ENCODE measurements at places on chromosomes 5 and 9.

- DNase-seq, result no peak
These were observed 213.8 kb upstream of the ACTBL2 start for GRCh38 chr5:57696389-57696769.

DNA sequence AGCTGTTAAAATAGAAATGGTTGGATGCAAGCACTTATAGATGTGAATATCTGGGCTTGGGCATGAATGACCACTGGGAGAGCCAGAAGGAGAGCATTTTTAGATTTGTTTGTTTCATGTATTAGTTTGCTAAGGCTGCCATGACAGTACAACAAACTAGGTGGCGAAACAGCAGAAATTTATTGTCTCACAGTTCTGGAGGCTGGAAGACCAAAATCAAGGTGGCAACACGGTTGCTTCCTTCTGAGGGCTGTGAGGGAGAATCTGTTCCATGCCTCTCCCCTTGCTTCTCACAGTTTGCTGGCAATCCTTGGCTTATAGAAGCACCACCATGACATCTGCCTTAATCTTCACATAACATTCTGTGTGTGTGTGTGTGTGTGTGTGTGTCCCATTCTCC lies 20.2 kb upstream of the CDC23 start:
- DNase-seq, result no peak

GRCh38 chr9:106771608-106772007 lies 91.4 kb upstream of the ZNF462 start:
- no peak for DNase-seq

- no peak for DNase-seq
These were observed 1.1 kb downstream of the MVB12B start for GRCh38 chr9:126327714-126328185.

DNA sequence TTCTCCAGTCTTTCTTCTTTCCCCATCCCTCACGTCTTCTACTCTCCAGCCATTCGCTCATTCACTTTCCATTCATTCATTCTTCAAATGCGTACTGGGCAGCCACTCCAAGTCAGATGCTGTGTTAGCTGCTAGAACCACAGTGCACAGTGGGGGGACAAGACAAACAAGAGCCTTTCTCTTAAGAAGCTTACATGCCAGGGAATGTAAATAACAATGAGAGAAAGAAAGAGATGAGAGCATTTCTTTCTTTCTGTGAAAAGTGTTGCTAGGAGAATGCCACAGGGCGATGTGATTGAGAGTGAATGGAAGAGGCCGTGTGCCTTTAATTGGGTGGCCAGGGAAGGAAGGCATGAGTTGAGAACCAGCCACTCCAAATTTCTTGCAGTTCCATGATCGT lies 46.3 kb upstream of the SMIM23 start:
- no peak for DNase-seq

DNA sequence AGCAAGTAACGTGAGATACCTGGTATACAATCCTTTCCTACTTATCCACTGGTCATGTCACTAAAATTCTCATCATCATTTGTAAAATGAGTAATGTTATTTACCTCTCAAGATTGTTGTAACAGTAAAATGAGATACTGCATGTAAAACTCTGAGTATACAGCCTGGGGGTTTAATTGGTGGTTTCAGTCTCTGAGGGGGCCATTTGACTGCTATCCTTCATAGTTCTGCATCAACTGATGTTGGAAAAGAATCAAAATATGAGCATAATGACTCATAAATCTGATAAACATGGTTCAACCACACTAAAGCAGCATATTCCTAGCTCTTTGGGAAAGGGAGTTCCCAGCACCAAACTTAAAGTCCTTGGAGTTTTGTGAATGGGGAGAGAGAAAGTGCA lies 181.0 kb upstream of the GHR start:
- no peak for DNase-seq

DNA sequence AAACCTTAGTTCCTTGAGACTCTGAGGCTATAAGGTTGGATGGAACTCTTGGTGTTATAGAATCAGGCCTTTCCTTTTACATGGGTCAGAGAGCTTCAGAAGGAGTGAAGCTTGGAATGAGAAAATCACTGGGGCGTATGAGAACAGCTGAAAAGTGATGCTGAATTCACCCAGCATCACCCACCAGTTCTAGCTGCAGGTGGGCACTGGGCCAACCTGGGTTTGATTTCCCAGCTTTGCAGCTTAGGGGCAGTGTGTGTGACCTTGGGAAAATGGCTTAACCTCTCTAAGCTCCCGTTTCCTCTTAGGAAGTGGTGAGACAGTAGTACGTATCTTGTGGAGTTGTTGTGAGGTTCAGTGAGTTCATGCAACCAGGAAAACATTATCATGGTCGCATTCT lies 10.7 kb downstream of the PCDH12 start:
- no peak for DNase-seq

GRCh38 chr5:153447534-153447933 lies 42.9 kb upstream of the GRIA1 start:
- no peak for DNase-seq

GRCh38 chr9:97568461-97569275 lies 64.5 kb downstream of the TSTD2 start:
- no peak for DNase-seq

GRCh38 chr5:111075520-111075919 lies 4.0 kb downstream of the TSLP start:
- DNase-seq, result peak; percentile 44

DNA sequence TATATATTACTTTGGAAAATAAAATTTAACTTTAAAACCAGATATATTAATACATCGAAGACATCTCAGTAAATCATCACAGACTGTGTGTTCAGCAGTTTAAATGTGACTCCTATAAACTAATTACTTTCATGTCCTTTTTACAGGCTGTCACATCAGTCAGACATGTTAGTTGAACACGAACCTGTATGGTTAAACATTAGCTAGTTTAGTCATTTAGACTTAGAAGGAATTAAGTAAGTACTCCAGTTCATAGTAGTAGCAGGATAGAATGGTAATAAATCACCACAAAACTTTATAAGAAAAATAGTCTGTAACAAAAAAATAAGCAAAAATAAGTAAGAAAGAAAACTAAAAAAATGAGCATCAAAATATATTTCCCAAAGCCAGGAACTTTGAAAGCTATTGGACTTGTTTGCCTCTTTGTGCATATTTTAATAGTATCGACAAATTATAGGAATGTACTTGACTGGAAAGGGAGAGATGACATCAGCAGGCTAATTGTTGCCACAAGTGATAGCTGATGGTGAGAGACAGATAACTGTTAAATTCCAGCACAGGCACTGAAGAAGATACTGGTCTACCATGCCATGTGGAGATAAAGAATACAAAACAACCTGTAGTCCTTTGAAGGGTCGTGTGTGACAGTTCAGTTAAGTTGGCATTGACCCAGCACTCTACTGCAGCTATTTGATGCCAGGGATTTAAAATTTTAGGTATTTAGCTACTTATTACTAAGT lies 83.9 kb downstream of the RIC1 start:
- no peak for DNase-seq

DNA sequence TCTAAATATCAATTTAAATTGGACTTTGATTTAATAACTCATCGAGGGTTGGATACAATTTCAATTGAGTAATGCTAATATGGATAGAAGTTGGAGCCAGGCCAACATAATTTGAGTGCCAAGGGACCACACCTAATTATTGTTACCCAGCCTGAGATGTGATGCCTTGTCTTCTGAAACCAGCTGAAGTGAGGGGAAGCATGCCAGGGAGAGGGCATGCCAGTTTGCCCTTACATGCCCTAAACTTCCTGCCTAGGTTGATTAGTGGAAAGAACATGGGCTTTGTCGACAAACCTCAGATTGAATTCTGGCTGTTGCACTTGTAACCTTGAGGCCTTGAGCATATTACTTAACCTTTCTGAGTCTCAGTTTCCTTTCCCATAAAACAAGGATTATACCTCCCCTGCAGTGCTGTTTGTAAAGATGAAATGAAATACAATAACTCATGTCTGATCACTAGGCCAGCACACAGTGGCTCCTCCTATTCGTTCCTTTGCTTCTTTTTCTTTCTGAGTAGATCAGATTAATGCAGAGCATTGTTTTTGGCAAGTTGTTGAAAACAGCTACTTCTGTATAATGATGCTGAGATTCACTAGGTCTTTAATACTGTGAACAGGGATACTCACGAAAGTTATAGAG lies 412.8 kb downstream of the TLE4 start:
- peak; percentile 23 for DNase-seq

DNA sequence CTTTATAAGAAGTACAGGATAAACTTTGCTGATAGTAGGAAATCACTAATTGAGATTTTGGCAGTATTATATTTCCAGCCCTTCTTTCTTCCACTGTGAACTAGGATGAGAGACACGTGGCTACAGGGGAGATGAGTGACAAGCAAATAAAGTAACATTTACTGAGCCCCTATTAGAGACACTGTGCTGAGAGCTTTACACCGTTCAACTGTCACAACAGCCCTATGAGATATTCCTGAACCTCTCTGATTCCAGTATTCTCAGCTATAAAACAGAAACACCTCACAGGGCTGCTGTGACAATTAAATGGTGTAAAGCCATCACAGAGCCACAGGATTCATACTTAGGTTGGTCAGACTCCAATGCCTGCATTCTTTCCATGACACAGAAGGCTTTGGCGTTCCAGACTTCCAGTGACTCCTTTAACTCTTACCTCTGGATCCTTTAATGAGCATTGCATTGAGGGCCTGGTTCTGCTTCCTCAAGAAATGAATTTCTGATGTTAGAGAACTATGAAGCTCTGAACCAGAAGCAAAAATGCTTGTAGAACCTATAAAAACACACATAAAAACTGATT lies 169.0 kb downstream of the CDK5RAP2 start:
- no peak for DNase-seq

GRCh38 chr5:122408592-122409224 lies 96.7 kb downstream of the SNCAIP start:
- DNase-seq, result no peak

DNA sequence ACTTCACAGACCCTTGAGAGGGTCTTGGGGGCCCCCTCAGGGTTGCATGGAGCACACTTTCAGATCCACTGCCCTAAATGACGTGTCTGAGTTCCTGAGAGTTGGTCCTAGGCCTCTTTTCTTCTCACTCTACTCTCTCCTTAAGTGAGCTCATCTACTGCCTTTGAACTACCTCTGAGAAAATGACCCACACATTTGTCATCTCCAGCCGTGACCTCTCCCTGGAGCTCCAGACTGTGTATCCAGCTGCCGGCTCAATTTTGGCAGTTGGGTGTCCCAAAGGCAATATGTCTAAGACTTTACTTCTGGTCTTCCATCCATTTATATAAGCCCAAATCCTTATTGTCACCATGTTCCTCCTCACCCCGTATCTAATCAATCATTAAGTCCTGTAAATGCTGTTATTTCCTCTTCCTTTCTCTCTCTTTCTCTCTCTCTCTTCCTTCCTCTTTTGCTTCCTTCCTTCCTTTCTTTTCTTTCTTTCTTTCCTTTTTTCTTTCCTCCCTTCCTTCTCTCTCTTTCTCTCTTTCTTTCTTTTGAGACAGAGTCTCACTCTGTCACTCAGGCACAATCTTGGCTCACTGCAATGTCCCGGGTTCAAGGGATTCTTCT lies 51.2 kb upstream of the HSPA9 start:
- no peak for DNase-seq

- DNase-seq, result no peak
These were observed 97.5 kb downstream of the RFK start for GRCh38 chr9:76296561-76297310.

GRCh38 chr5:111261610-111262009 lies 37.4 kb downstream of the CAMK4 start:
- no peak for DNase-seq

- no peak for DNase-seq
These were observed 403.0 kb downstream of the ZNF608 start for GRCh38 chr5:124343451-124343867.
